Fibroblast of skin of right quadriceps (primary cell): ENCODE measurements at places on chromosomes 1 and 21.
A peak's percentile ranks its signal among the peaks of the same experiment; 100 is the strongest.

DNA sequence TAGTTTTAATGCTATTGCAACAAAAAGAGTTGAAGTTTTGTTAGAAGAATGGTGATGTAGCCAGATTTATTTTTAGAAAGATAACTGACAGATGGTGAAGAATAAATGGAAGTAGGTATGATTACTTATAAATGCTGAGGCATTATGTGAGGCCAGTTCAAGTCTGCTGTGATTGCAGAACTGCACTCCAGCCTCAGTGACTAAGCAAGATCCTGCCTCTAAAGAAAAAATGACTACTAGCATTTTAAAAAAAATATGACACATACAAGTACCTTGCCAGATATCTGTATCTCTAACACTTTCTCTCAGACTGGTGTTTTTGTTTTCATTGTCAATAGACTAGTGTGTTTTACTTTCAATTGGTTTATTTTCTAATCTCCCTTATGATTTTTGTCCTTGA lies 1242.4 kb upstream of the ADGRL4 start:
- DNase-seq = peak; percentile 24

DNA sequence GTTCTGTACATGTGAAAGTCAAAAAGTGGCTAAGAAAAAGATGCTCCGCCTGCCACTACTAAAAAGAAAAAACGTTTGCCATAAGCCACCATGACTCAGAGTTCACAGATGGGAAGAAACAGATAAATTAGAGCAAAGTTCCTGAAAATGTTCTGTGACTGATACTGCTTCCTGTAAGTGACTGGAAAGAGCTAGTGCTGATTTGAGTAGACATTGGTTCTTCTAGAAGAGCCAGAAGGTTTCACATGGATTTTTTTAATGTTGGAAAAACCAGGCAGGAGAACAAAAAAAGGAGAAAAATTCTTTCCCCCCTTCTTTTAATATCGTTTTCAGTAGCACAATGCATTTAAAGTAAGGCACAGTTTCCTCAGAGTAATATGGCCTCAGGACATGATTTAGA lies 221.4 kb downstream of the HLX start:
- DNase-seq = peak; percentile 94

GRCh38 chr1:91817211-91817905 lies 68.6 kb downstream of the TGFBR3 start:
- DNase-seq = no peak

- DNase-seq = no peak
Measured at GRCh38 chr1:160768295-160768657, 27.7 kb upstream of the LY9 start.

DNA sequence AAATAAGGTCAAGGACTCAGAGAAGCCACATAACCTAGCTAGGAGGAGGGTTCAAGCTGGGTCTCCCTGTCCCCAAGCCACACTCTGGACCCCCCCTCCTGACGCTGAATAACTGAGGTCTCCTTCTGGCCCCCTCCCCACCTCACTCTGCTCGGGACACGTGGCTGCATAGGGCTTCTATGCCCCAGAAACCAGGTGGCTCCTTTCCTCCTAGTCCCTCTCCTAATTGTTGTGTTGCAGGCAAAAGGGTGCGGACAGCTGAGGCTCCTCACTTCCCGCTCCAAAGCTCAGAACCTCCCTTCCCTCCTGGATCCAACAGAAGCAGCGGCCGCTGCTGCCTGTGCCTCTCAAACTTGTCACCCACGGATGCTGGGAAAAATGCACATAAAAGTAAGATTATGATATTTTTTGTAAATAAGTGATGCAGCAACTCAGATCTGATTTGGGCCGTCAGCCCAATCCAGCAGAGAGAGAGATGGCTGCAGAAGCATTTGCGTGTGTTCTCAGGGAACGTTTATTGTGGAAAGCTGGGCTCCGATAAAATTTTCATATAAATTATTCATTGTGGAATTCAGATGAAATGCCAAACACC lies 40.8 kb upstream of the C1orf174 start:
- no peak for DNase-seq

- no peak for DNase-seq
Measured at GRCh38 chr1:155812878-155813277, 44.1 kb downstream of the GON4L start.

GRCh38 chr21:46219591-46220239 lies 8.9 kb downstream of the LSS start:
- DNase-seq = no peak

- DNase-seq = no peak
Measured at GRCh38 chr1:153612111-153612754, 704 bp downstream of the S100A16 start.

DNA sequence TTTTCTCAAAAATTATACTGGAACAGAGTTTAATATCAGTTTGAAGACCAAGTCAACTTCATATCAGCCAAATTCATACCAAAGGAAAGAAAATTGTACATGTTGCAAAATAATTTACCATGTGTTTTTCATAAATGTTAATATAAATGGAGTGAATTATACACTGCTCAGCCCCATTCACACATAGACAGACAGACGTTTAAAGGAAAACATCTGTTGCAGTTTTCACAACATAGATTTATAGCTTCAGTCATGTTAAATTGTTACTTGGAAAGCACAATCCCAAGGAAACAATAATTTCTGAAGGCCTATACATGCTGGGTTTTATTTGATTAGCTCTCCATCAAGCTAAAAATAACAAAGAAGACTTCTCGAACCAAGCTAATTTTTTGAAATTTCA lies 27.8 kb upstream of the HYI start:
- DNase-seq = peak; percentile 55

GRCh38 chr1:104919188-104919587 lies 1169.5 kb downstream of the AMY1C start:
- DNase-seq = no peak

DNA sequence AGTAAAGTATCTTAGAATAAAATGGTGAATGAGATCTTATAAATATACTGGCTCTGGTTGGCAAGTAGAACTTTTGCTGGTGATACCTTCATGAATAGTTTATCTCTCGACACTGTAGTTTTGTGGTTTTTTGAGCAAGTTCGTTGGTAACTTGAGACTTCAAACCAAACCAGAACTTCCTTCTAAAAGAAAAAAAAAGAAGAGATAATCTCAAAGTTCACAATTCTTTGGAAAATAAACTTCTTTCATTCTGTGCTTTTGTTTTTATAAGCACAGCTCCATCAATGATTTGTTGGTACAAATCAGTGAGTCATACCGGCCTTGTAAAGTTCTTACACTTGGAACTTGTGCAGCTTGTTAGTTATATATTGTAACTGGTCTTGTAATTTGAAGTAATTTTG lies 2.3 kb downstream of the HIPK1 start:
- peak; percentile 31 for DNase-seq

DNA sequence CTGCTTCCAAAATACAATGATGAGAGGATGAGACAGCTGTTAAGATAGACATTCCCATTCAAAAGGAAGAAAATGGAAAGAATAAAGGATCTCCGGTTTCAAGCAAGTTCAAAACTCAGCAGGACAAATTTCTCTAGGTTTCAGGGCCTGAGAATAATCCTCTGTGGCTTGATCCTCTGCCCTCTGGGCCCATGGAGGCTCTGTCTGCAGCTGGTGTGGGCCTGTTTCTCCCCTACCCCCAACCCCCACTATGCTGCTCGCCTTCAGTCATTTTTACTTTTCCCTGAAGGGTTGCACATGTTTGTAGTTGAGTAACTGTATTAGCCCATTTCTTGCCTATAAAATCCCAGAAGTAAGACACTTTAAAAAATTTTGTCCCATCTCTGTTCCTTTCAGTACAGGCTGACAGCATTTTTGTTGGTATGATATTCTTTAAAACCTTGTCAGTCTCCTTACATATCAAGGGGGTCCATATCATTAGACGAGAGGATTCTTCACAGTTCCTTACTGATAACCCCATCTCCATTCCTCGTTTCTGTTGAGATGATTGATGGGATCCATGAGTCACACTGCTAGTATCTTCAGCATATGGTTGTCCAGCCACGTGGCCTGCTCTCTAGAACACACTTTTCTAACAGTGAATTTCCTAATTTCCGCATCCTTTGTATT lies 10.5 kb downstream of the ZMYM4 start:
- DNase-seq = peak; percentile 28

- no peak for DNase-seq
Measured at GRCh38 chr1:60234776-60235175, 161.2 kb upstream of the C1orf87 start.

DNA sequence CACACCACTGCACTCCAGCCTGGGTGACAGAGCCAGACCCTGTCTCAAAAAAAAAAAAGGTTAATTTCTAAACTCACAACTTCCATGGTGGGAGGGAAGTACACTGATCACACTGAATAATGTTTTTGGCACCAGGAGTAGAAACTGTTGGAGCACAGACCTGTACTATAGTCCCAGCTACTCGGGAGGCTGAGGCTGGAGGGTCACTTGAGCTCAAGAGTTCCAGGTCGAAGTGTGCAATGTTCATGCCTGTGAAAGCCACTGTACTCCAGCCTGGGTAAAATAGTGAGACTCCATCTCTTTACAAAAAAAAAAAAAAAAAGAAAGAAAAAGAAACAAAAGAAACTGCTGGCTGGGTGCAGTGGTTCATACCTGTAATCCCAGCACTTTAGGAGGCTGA lies 35.3 kb downstream of the TMEM50B start:
- DNase-seq = no peak
